Activated T-helper 2 cell treated with anti-CD3 and anti-CD28 coated beads, Interferon-gamma antibody, Interleukin-2, Interleukin-4, amounts not matched to agents 10 μg/mL and 5 μg/mL and 100 μg/mL, durations not matched to agents 14 hours and 24 hours and 36 hours (primary cell): ENCODE measurements at places on chromosomes 7 and 10. TPM values are rescaled to one million over a fixed set of nuclear protein-coding genes. Genes with fewer than 3 reads are reported as not detected.

GRCh38 chr7:156419782-156420181, 220.8 kb upstream of the RNF32 start:
- no peak overlapping the region for H3K27ac ChIP-seq
- H3K4me1 ChIP-seq: no peaks in the 10 kb centered on the region
- H3K27me3 ChIP-seq: peaks cover 8% of the 10 kb centered on the region
- H3K4me3 ChIP-seq: no peak overlapping the region
- no peak for DNase-seq
- no peaks in the 10 kb centered on the region for H3K36me3 ChIP-seq

DNA sequence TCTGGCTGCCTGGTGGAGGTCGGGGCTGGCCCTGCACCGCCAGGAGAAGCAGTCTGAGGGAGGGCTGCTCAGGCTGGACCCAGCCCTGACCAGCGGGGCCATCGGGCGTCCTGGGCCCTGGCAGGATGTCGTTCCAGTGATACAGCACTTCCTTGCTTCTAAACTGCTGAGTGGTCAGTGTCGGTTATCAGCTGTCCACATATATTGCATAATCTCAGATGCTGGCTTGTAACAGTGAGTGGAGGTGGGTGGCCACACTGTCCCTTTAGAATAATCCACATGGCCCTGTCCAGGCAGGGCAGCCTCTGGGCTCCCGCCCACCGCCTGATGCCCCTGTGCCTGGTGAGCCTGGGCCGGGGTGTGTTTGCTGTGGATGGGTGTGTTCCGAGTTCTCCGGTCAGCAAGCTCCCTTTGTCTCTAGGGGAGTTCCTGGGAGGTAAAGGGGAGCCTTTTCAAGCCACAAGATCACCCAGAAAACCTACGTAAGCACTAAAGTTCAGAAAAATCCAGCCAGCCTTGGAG, 86.1 kb downstream of the LHPP start:
- H3K4me3 ChIP-seq: no peak overlapping the region
- H3K27ac ChIP-seq: no peak overlapping the region
- no peak for DNase-seq
- H3K27me3 ChIP-seq: peaks cover 9% of the 10 kb centered on the region
- H3K4me1 ChIP-seq: peaks cover 3% of the 10 kb centered on the region
- no peaks in the 10 kb centered on the region for H3K36me3 ChIP-seq

DNA sequence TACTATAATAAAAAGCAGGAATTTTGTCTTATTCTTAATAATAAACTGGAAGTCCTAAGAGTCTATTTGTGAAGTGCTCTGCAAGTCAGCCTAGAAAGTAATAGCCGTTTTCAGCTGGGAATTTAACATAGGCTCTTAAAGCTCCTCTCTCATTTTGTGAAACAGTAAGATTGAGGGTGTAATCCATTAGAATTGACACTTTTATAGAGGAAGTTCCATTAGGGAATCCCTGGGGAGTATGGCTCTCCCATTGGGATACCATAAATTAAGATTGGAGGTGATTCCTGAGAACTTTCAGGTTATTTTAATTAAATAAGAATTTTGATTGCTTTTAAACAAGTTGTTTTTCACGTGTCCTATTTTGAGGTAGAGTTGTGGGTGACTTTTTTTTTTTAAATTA, 68.0 kb downstream of the EXOC4 start:
- H3K4me3 ChIP-seq: no peak overlapping the region
- no peaks in the 10 kb centered on the region for H3K4me1 ChIP-seq
- H3K27ac ChIP-seq: no peak overlapping the region
- H3K27me3 ChIP-seq: no peaks in the 10 kb centered on the region

DNA sequence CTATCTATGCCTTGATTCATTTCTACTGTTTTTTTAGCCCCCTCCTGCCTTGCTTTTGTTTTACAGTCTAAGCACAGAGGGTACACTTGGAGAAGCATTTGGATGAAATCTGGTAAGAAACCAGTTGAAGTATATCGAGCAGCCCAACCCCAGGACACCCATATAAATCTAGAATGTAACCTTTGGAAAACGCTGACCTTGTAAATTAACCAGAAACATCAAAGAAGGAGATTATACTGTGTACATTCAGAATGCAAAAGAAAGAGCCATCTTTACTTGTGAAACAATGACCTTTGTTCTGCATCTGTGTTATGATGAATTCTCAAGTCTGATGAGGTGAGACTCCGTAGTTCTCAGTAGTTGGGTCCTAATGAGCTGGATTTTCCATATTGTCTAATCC, 49.3 kb upstream of the RAB18 start:
- H3K27me3 ChIP-seq: peaks cover 16% of the 10 kb centered on the region
- no peak overlapping the region for H3K27ac ChIP-seq
- DNase-seq: no peak

DNA sequence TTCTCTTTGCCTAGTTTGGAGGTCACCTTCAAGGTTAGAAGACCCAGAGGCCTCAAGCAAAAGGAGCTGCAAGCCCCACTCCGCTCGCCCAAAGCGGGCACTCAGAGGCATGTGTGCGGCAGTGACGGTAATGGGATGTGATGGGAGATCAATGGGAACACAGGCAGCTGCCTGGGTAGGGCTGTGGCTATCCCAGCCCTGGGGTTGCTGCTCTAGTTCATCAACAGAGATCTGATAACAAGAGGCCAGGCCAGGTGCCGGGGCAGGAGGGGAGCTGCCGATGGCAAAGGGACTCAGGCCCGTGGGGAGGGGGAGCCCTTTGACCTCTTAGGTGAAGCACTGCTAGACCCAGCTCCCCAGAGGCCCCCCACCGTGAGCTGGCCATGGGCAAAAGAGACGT, 52.0 kb upstream of the GNA12 start:
- no peaks in the 10 kb centered on the region for H3K27me3 ChIP-seq
- peaks cover 8% of the 10 kb centered on the region for H3K4me1 ChIP-seq
- H3K27ac ChIP-seq: no peak overlapping the region
- no peak overlapping the region for H3K4me3 ChIP-seq

- no peak overlapping the region for H3K4me3 ChIP-seq
- H3K36me3 ChIP-seq: no peaks in the 10 kb centered on the region
- H3K27me3 ChIP-seq: no peaks in the 10 kb centered on the region
- DNase-seq: no peak
- no peak overlapping the region for H3K27ac ChIP-seq
- H3K4me1 ChIP-seq: no peaks in the 10 kb centered on the region
These were observed 16.4 kb upstream of the TAS2R16 start for GRCh38 chr7:123011766-123012369.

GRCh38 chr10:1745780-1746456, 8.6 kb upstream of the ADARB2 start:
- H3K27ac ChIP-seq: no peak overlapping the region
- no peak overlapping the region for H3K4me3 ChIP-seq
- DNase-seq: no peak
- H3K36me3 ChIP-seq: no peaks in the 10 kb centered on the region

The ZNF804B gene
- total RNA-seq: not detected in 2 replicates

The CDNF gene
- 0.39 and 0.67 TPM in 2 replicates for total RNA-seq

The NPC1L1 gene
- not detected in 2 replicates for total RNA-seq

The GPNMB gene
- 0.59 and 1.4 TPM in 2 replicates for total RNA-seq

The FAM25C gene
- not detected in 2 replicates for total RNA-seq

The MMRN2 gene
- not detected in 2 replicates for total RNA-seq

The DRGX gene
- total RNA-seq: not detected in 2 replicates

The CFAP43 gene
- total RNA-seq: 0.07 TPM in 1 of 2 replicates, not detected in the other
